Activated CD4-positive, CD25-positive, alpha-beta regulatory T cell (primary cell): ENCODE measurements at places on chromosomes 12 and 14.
A peak's percentile ranks its signal among the peaks of the same experiment; 100 is the strongest.

- no peak for DNase-seq
Measured at GRCh38 chr12:51823875-51824565, 24.5 kb downstream of the FIGNL2 start.

DNA sequence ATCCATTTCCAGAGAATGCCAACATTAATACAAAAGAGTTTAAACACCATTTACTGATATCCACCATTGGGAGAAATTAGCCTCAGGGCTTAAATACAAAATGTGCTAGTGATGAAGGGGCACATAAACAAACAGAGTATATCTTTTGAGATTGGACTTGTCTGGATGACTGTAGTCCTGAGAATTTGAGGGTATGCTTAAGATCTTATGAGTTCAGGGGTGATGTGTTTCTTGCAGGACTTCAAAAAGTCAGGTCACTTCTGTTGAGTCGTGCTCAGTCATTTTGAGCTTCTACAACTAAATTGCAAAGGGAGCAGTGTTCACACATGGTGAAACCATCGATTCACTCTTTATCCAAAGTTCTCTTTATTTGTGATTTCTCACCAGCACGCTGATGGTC is 425.7 kb downstream of the ATP23 start:
- no peak for DNase-seq

DNA sequence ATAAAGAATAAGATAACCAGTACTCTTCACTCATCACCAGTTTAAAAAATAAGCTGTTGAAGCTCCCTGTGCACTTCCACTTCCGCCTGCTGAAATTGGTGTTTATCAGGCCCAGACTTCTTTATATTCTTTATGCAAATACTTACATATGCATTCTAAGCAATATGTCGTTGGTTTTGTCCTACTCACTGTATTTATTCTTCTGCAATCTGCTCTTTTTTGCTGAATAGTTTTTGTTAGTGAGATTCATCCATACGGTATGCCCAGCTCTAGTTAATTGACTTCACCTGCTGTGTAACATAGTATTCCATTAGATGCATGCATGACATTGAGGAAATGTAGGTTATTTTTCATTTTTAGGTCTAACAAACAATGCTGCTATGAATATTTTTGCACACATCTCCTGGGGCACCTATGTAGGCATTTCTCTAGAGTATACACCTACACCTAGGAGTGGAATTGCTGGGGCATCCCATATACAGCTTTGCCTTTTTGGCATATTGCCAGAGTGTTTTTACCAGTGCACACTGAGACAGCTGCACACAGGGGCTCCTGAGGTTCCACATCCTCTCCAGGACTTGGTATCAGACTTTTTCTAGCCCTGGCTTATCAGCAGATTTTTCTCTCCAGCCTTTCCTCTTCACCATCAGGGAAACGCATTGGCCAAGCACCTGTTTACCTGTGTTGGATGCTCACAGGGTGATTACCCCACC is 1.0 kb upstream of the NRIP2 start:
- no peak for DNase-seq

- no peak for DNase-seq
Measured at GRCh38 chr14:21086908-21087293, 11.6 kb downstream of the ZNF219 start.

DNA sequence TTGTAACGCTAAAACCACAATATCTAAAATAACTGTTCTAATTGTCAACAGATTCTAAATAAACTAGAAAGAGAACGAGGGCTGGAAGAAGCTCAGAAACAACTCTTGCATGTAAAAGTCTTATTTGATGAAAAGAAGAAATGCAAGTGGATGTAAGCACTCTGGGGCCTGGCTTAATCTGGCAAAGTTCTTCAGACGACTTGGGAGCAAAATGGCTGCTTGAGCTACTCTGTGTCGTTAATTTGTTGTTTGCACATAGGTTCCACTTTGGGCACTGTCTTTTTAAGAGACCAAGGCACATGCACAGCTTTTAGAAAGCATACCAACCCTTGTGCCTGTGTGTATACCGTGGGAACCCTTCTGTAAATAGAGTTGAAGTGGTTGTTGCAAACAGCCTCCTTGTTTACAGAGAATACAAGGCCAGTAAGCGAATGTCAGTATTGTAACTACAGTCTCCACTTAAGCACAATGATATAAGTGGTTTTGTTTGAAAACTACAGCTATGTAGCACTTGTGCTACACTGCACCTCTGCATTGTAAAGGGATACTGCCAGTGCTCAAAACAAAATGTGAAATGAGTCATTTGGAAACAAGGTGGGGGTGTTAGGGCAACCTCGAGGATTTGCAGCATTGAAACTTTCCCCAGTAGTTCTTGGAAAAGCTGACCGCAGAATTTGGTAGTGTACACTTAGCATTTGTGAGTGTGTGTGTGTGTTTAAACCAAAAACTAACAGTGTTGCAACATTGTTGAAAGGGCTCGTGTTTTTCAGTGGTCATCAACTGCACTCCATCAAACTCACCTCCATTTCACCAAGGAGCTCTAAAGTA is 154.3 kb downstream of the CEP83 start:
- no peak for DNase-seq

DNA sequence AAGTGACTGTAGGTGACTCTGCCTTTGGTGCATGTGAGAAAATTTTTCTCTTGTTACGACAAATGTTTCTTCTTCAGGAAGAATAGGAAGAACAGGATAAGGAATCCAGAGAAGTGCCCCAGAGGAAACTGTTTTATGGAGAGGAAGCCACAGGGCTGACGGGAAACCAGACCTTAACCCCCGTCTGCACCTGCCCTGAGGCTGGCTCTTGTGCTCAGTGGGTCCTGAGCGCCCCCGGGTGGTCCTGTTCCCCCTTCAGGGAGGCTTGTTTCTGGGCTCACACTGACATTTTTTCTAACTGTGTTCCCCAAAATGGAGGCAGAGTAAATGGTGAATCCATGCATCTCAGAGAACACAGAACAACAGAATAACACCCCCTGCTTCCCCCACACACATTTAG is 691.8 kb downstream of the TMEM121 start:
- DNase-seq, result no peak

GRCh38 chr12:3317481-3317815 is 173.6 kb upstream of the PRMT8 start:
- no peak for DNase-seq

GRCh38 chr14:104478656-104479055 is 100.9 kb upstream of the C14orf180 start:
- no peak for DNase-seq

GRCh38 chr14:104998801-104999200 is 13.2 kb downstream of the CLBA1 start:
- DNase-seq, result no peak

DNA sequence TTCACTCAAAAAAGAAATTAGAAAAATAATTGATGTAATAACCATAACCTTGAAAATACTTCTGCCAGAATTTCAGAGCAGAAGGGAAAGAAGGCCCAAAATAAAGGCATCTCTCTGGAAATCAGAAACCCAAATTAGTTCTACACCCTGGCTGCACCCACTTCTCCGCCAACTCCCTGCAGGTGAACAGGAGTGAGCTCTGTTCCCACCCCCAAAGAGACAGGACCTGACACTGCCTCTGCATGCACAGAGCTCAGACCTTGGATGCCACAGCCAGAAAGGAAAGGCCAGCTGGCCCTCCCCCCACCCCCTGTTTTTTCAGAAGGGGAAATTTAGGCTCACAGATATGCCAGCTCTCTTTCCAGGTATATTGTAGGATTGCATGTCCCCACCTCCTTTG is 228.2 kb downstream of the BCL11B start:
- no peak for DNase-seq

DNA sequence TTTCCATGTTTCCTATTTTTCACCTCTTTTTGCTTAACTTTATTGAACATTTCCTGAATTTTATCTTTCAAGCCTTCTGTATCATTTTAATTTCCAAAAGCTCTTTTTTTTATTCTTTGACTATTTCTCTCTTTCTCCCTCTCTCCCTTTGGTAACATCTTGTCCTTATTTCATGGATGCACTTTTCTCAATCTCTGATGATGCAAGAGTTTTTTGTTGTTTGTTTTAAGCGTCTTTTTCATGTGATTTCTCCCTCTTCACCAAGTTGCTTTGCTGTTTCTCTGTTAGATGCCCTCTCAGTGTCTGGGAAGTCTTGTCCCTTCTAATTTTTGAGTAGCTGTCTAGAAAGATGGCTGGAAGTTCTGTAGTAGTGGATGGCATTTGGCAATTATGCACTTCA is 62.6 kb downstream of the ANO6 start:
- DNase-seq, result no peak

GRCh38 chr14:54781961-54782750 is 120.5 kb downstream of the GCH1 start:
- DNase-seq, result no peak

GRCh38 chr14:56087671-56088471 is 30.3 kb upstream of the PELI2 start:
- DNase-seq, result no peak

DNA sequence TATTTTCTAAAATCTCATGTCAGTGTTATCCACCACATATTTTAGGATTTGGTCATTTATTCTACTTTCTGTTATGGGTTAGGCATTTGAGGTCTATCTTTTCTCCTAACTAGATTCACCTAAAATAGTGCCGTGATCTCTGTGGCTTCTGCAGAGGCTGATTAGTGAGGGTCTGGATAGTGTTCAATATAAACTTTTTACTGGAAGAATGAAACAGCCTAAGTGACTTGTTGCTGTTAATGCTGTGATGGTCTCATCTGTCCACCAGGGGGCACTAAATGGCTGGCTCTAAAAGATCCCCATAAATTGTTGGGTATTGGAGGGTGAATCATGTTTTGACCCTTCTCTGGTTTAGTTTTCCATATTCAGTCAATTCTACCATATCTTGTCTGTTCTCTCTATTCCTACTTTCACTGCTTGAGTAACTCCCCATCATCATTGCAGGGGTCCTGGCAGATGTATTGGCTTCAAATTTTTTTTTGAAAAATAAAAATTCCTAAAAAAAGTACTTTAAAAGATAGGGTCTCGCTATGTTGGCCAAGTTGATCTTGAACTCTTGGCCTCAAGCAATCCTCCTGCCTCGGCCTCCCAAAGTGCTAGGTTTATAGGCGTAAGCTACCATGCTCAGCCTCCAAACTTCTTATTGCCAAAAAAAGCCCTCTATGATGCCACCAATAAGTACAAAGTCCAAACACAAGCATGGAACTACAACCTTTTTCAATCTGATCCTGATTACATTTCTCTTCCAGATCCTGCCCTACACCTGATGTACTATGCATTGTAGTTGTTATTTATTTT is 6.9 kb downstream of the PABPN1 start:
- DNase-seq, result peak; percentile 19

- no peak for DNase-seq
Measured at GRCh38 chr12:30753233-30753632, 1.5 kb downstream of the CAPRIN2 start.

GRCh38 chr14:79638672-79639266 is 572.5 kb downstream of the DIO2 start:
- DNase-seq, result no peak

- DNase-seq, result no peak
Measured at GRCh38 chr12:51021694-51022093, 4.5 kb downstream of the SLC11A2 start.

GRCh38 chr14:35687335-35687939 is 121.7 kb downstream of the RALGAPA1 start:
- no peak for DNase-seq

DNA sequence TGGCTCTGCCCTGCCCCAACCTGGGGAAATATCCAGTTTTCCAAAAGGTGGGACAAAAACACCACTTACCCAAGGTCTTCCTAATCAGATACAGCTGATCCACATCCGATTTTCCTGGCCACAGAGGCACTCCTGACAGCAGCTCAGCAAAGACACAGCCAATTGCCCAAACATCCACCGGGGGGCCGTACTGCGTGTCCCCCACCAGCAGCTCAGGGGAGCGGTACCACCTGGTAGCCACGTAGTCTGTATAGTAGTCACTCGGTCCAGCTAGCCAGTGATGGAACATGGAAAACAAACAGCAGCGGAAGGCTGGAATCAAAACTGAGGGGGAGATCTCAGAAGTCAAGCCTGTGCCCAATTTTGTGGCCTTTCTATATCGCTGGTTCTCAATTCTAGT is 28.8 kb downstream of the DMAC2L start:
- DNase-seq, result no peak

- no peak for DNase-seq
Measured at GRCh38 chr14:30808576-30808975, 65.8 kb upstream of the COCH start.

DNA sequence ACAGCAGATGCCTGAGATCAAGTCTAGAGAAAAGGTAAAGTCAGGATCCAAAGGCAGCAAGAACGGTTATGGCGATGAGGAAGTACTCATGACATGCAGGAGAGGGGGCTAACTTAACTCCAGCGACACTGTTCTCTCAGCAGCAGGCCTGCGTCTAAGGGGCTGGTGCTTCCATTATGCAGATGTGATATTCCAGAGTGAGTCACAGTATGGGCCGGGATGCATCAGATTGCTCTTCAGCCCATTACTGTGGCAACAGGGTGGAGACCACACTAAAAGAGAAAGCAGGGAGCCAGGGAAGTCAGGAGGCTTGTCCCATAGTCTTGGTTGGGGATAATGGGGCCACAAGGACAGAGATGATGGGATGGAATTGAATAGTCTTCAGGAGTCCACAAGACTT is 151.8 kb upstream of the NTF3 start:
- no peak for DNase-seq
